ENCODE measurements at places on chromosomes 2 and 18.

GRCh38 chr2:96788442-96789244 is 27.4 kb upstream of the CNNM3 start:
- no peak for DNase-seq

GRCh38 chr2:30252723-30253701 is 21.7 kb downstream of the LBH start:
- no peak for DNase-seq

- DNase-seq, result no peak
Measured at GRCh38 chr2:224860786-224861185, 144.6 kb upstream of the CCDC195 start.

GRCh38 chr18:32315881-32316280 is 126.0 kb downstream of the MEP1B start:
- DNase-seq, result no peak

DNA sequence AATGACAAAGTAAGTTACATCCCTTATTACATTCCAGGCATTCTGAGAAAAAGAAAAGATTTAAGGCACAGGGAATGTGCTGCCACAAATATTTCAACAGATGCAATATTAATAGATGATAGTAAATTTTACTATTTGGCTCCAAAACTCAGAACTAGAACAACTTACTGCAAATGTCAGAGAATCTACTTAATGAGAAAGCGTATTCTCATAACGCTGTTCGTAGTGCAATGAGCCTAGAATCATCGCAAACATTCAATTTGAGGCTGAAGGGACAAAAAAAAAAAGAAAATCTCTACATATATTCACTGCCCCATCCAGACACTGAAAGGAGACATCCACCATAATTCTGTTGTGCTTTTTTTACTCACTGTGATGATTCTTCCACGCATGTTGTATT is 272.1 kb upstream of the DOK6 start:
- no peak for DNase-seq

DNA sequence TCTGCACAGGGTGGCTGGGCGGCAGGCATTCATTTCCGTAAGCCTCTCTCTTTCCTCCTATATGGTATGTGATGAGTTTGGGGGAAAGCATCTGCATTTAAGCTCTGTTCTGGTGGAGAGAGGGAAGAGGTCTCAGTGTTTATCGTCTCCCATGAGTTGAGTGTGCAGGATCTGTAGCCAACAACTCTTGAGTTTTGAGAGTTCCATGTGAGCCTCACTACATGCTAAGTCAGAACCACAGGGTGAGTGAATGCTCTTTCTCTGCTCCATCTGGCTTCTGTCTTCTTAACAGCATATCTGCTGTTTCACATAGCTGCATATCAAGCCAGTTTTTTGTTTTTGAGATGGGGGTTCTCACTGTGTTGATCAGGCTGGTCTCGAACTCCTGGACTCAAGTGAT is 22.7 kb downstream of the RAB31 start:
- DNase-seq, result no peak
